ENCODE measurements at places on chromosomes 7 and 10.

DNA sequence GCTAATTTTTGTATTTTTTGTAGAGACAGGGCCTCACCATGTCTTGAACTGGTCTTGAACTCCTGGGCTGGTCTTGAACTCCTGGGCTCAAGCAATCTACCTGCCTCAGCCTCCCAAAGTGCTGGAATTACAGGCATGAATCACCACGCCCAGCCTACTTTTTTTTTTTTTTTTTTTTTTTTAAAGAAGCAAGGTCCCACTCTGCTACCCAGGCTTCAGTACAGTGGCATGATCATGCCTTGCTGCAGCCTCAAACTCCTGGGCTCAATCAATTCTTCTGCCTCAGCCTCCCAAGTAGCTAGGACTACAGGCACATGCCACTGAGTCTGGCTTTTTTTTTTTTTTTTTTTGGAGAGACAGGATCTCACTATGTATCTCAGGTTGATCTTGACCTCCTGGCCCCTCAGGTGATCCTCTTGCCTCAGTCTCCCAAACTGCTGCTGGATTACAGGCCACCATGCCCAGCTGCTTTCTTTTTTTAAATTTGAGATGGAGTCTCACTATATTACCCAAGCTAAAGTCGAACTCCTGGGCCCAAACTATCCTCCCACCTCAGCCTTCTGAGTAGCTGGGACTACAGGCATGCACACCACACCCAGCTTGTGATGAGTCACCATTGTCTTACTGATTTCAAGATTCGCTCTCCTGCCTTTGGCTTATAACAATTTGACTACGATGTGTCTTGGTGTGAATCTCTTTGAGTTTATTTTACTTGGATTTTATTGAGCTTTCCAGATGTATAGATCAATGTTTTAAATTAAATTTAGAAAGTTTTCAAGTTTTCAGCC is 9.0 kb downstream of the RPEL1 start:
- DNase-seq = no peak

DNA sequence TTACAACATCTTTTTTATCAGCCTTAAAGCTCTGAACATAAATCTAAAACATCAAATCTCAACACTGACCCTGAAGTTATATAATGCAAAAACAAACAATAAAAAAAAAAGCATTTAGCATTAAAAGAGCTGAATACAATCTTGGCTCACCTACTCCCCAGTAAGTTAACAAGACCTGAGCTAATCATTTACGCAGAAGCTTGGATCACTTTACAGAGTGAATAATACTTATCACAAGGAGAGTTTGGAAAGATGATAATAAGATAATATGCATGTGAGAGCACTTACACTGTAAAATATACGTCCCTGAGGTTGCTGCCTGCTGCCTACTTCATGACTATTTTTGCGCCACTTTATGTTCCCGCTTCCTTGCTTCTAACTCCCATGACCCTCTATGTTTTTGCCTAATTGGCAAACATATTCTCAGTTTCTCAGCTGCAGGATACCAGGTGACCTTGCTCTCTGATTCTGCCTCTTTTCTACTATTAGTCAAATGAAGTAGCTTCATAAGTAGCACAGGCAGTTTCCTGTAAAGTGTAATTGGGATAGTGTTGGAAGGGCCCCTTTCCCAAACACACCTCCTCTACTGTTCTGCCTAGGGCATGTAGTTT is 333.6 kb downstream of the LRRTM3 start:
- DNase-seq = no peak

DNA sequence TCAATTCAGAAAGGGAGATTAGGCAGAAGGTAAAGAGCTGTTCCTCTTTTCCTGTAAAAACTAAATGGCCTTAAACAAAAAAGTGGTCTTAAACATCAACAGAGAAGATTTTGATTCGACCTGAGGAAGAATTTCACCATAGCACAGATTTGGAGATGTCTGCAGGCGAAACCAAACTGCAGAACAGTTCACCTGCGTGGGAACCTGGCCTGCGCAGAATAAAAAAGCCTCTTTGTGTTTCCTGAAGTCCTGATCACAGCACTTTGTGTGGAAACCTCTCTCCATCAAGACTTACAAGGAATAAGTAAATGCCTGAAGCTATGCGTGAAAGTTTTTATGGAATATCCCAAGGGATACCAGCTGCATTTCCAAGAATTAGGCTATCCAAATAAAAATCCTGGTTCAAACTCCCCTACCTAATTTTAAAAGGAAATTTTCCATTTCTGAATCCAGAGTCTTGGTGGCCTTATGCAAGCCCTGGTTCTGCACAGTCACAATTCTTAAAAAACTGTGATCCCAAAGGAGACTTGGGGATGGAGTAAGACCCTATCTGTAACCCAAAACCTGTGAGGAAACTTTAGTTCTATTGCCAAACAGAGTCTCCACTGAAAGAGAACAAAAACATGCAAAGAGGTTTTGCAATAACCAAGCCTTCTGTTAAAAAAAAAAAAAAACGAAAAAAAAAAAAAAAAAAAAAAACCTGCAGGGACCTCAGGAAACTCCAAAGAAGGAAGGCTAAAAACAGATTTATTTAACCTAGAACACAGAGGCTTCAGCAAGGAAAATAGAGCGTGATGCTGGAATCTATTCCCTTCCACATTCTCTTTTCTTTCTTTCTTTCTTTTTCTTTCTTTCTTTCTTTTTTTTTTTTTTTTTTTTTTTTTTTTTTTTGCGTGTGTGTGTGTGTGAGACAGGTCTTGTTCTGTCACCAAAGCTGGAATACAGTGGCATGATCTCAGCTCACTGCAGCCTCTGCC is 10.4 kb downstream of the CALML3 start:
- DNase-seq = no peak

- no peak for DNase-seq
Measured at GRCh38 chr7:27802999-27803398, 63.0 kb downstream of the TAX1BP1 start.

DNA sequence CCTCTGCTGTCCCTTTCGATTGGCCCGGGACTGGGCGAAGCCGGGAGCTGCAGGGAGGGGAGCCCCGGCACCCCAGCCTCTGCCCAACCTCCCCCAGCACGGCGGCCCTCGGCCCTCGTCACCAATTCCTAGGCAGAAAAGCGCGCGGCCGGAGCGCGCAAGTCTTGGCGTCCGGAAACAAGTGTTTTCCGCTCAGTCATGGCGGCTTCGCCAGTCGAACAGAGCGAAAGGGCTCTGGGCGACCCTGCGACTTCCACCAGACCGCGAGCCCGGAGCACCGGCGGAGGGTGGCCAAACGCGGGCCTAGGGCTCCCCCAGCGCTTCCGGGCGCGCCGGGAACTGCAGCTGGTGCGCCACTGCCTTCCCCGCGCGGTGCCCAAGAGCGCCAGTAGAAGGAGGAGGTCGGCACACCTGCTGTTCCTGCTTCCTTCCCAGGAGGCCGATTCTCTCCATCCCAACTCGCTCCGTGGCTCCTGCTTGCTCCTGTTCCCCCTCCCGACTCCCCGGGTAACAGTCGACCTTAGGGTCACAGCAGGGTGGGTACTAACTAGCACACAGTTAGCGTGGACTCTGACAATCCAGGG is 729.9 kb downstream of the ZWINT start:
- no peak for DNase-seq

DNA sequence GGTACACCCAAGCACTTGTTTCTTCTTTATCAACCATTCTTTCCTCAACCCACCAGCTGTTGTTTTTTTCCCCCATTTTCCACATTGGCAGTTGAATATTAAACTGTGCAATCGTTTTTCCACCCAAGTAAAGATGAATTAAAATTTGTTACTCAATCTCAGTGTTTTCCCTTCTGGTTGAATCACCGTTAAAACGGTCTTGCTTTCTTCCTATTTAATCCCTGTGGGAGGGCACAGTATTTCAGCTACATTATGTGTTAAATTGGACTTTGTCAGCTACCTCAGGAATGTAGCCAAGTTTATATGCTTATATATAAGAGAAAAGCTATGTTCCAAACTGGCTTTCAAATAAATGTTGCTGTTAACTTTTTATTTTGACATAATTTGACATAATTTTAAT is 19.9 kb downstream of the SLC35G1 start:
- DNase-seq = no peak

- peak; percentile 31 for DNase-seq
Measured at GRCh38 chr7:1368682-1369571, 90.3 kb downstream of the MICALL2 start.

DNA sequence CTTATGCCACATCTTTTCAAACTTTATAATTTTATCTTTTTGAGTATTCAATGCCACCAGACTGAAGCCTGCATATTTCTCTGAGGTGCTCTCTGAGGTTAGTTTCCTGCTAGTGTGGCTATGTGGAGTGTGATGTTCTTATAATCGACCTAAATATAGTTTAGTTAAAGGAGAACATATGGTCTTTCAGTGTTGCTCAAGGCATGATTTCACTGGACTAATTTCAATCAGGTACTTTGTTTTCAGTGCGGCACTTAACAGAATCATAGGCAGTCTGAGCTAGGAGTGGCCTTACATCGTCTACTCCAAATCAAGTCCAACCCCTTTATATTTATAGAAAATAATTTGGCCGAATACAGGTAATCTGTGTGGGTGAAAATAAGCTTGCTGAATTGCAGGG is 134.2 kb downstream of the NXPH1 start:
- DNase-seq = no peak

- DNase-seq = no peak
Measured at GRCh38 chr10:121601458-121601857, 3.2 kb upstream of the FGFR2 start.

- no peak for DNase-seq
Measured at GRCh38 chr10:71555087-71555723, 158.5 kb downstream of the CDH23 start.

GRCh38 chr10:30247704-30248103 is 101.4 kb downstream of the MTPAP start:
- DNase-seq = no peak

DNA sequence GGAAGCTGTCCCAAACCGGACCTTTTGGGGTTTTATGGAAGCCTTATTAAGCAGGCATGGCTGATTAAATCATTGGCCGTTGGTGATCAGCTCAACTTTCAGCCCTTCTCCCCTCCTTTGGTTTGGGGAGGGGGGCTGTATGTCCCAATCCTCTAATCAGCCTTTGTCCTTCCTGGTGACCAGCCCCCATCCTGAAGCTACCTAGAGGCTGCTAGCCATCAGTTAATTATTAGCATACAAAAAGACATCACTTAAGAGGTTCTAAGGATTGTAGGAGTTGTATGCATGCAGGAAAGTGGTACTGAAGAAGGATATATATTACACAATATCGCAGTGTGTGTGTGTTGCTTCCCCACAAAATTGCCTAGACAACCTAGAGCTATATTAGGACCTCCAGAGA is 553.3 kb upstream of the FZD8 start:
- DNase-seq = no peak

DNA sequence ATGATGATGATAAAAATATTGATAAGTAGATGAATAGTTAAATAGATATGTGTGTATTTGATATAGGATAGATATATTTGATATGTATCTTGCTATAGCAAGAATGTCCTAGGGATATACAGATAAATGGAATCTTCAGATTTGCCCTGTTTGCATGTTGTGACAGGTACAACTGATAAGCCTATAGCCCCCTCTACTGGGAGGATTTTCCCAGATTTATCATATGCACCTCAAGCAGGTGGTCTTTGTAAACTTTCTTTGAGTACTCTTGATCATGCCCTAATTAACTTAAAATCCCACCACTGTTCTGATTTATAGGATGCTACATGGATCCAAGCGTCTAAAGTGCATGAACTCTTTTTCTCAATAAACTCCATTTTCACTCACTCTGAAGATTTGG is 1050.7 kb downstream of the SORCS3 start:
- no peak for DNase-seq

GRCh38 chr7:7424151-7424873 is 111.4 kb downstream of the COL28A1 start:
- DNase-seq = peak; percentile 39

DNA sequence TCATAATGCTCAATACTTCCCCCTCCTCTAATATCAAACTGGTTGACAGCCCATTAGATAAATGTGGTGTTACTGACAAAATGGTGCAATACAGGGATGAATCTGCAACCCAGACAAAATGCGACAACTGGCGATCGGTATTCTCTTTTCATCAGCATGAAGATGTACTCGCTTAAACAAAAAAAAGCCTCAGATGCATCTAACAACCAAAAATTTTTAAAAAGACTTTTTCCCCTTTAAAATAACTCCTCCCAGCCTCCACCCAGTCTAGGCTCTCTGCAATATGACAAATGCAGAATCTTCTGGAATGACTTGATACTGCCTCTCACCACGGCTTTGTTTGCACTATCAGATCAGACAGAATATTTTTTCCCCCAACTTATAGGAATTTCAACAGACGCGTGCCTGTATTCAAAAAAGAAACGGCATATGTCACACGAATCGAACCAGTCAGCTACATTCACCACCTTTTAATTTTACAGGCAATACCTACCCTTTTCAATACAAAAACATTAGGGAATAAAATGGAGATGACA is 1.2 kb downstream of the YWHAG start:
- peak; percentile 50 for DNase-seq

DNA sequence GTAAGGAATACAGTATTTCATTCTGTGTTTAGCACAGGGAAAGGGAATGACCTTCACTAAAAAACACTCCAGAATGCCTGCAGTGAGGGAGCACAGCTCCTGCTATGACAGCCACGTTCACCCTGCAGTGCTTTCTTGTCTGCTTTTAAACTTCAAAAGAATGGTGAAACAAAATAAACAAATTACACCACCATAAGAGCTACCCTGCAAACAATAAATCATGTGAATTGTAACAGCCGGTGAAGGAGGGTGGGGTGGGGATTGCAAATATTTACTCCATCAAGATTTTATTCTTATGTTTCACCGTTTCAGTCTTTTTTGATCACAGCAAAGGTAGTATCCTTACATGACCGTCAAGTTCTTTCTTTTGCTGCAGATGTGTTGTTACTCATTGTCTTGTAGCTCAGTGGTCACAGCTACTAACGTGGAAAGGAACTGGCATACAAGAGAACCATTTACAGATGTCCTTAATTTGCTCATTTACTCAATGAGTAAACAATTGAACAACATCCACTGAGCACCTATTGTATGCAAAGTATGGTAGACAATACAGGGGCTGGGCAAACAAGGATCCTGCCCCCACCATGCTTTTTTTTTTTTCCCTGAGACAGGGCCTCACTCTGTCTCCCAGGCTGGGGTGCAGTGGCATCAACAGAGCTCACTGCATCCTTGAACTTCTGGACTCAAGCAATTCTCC is 4.1 kb upstream of the CHN2 start:
- DNase-seq = no peak

DNA sequence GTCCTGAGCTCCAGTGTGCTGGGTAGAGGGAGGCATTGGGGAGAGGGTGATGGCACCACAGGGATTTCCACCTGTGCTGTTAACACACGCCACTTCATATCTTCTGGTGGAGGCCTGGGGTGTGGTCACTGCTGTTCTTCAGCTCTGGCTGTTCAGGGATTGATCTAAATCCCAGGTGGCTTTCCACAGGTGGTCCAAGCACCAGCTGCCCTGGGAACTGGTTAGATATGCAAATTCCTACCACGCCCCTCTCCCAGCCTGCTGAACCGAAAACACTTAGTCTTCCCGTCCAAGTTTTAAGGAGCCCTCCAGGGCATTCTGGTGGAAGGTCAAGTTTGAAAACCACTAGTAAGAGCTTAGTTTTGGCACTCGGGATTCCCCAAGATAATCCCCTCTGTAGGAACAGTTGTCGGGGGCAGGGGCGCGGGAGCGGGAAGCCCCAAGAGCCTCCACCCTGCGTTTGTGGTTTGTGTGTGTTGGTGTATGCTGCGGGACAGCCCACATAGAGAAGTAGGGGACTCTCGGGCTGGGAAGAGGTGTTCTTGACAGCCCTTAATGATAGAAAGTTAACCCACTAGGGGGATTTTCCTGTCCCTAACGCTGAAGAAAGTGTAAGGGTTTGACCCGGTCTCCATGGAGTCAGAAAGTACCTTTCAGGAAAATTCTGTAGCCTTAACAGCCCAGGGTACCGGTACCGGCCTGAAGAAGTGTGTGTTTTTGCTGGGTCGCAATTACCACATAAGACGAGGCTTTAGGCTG is 5.1 kb downstream of the DEPP1 start:
- no peak for DNase-seq

GRCh38 chr7:112372101-112372500 is 78.2 kb upstream of the IFRD1 start:
- DNase-seq = no peak
